SW480 (cell line): ENCODE measurements at places on chromosomes 6 and 20.
A peak's percentile ranks its signal among the peaks of the same experiment; 100 is the strongest.

GRCh38 chr6:14468647-14469321 lies 351.2 kb downstream of the CD83 start:
- DNase-seq: no peak

DNA sequence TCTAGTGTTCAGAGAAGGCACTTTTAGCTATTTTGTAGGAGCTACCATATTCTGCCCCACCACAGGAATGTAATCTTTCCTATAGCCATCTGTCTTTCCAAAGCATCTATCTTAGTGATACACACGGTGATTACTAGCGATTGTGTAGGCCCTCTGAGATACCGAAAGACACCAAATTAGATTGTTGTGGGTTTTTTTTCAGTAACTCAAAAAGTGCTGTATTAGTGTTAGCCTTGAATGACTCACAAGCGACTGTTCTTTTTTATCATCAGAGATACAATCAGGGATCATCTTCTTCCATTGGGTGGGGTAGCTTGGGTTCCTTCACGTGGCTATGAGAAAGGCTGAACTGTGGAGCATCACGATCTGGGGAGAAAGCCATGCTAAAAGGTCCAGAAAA lies 160.2 kb downstream of the MTFR2 start:
- no peak for DNase-seq

- peak; percentile 56 for DNase-seq
These were observed 651 bp upstream of the BLTP3A start for GRCh38 chr6:34791164-34791700.

DNA sequence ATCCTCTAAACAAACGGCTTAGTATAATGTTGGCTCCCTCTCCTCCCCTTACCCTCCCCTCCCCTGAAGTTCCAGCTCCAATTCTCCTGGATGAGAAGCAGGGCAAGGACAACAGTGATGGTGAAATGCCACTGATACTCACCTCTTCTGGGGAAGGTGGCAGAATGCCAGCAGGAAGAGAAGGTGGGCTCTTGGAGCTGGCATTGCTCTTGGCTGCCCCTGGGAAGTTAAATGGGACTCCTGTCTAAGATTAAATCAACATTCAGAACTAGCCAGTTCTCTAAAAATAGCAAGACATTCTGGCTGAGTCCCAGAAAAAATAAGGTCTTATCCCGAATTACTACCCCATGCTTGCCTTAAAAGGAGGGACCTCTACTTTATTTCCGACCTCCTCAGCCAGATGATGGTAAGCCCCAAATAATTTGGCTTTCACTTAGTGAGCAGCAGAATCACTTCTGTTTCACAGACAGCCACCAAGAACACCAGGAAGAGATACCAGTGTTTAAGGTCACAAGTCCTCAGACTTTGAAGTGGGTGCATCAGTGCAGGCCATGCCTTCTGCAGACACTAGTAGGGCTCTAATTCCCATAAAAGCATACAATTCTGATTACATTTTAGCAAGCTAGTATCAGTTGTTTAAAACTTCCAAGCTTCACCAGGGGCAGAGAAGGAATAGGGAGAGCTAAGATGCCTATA lies 46.0 kb upstream of the IL17A start:
- no peak for DNase-seq

GRCh38 chr20:10509376-10509775 lies 74.3 kb downstream of the SLX4IP start:
- DNase-seq: no peak

- no peak for DNase-seq
These were observed 59.4 kb downstream of the CD164 start for GRCh38 chr6:109322825-109323224.

DNA sequence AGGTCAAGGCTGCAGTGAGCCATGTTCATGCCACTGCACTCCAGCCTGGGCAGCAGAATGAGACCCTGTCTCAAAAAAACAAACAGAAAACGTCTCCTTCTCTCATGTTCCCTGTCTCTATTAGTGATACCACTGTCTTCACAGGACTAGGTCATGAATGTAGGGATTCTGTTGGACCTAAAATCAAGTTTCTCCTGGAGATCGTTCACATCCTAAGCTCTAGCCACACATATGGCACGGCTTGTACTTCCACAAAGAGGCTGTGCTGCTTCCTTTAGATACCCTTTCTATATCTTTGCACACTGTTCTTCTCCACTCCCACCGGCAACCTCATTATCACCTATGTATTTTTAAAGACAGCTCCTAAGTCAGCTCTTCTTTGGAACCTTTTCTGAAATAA lies 96.5 kb downstream of the ADGRG6 start:
- DNase-seq: no peak

DNA sequence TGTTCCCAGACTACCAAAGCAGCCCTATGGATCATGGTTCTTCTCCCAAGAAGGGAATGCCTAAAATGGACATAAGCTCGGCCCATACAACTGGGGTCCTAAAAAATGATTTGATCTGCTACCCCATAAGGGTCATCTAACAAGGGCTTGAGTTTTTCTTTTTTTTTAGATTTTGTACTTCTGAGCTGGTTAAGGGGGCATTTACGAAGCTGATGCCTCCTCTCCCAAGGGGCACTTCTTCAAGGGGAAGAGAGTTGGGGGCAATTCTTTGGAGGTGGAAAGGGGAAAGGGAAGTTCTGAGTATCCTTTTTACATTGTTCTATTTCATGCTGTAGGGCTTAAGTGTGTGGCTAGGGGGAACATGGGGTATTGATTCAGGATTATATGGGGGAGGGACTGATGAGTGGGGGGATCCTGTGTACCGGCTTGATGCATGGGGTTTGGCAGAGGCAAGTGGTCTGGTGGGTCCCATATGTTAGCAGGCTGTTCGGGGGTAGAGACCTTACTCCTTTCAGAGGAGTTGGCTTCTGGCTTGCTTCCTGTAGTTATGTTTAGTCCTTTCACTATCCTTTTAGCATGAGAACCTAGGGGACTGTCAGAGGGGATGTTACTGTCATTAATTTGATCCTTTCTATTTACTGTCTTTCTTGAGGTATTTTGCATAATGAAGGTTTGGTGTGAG lies 8.1 kb upstream of the ZNFX1 start:
- DNase-seq: no peak

- no peak for DNase-seq
These were observed 188.6 kb downstream of the PRL start for GRCh38 chr6:22108199-22108598.

DNA sequence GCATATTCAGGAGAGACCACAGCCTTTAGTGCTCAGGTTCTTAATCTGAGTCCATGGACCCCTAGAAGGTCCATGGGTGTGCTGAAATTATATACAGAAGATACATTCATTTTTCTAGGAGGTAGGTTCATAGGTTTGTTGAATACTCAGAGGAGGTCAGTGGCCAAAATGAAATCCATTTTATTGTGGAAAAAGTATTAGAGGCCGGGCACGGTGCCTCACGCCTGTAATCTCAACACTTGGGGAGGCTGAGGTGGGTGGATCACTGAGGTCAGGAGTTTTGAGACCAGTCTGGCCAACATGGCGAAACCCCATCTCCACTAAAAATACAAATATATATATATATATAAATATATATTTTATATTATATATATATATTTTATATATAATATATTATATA lies 9.0 kb upstream of the UST start:
- no peak for DNase-seq
